HepG2 (cell line): ENCODE measurements at places on chromosomes 2 and 18. TPM values are rescaled to one million over a fixed set of nuclear protein-coding genes. Genes with fewer than 3 reads are reported as not detected.

The ZNF892 gene
- total RNA-seq = 0.21 TPM in 1 of 2 replicates, not detected in the other

The SNORC gene
- 48.5 and 86.1 TPM in 2 replicates for total RNA-seq

The SP140 gene
- 0.79 and 0.80 TPM in 2 replicates for total RNA-seq

The CHRNA1 gene
- not detected in 2 replicates for total RNA-seq

The CPLX4 gene
- not detected in 2 replicates for total RNA-seq

The ITGA4 gene
- total RNA-seq = not detected in 2 replicates

The MALT1 gene
- total RNA-seq = 43.9 and 58.3 TPM in 2 replicates

The IL1RL1 gene
- total RNA-seq = 0.02 and 0.06 TPM in 2 replicates

The STK16 gene
- total RNA-seq = 27.0 and 28.0 TPM in 2 replicates

The COLEC12 gene
- 0.02 TPM in 1 of 2 replicates, not detected in the other for total RNA-seq

The MCFD2 gene
- total RNA-seq = 191 and 232 TPM in 2 replicates

The UGT1A6 gene
- not detected in 2 replicates for total RNA-seq

The GALNT5 gene
- not detected in 2 replicates for total RNA-seq

The INHBB gene
- total RNA-seq = 0.17 and 0.20 TPM in 2 replicates

The ALPG gene
- total RNA-seq = not detected in 2 replicates

The SPATA3 gene
- not detected in 2 replicates for total RNA-seq

The KIF3C gene
- total RNA-seq = 3.4 and 3.6 TPM in 2 replicates

DNA sequence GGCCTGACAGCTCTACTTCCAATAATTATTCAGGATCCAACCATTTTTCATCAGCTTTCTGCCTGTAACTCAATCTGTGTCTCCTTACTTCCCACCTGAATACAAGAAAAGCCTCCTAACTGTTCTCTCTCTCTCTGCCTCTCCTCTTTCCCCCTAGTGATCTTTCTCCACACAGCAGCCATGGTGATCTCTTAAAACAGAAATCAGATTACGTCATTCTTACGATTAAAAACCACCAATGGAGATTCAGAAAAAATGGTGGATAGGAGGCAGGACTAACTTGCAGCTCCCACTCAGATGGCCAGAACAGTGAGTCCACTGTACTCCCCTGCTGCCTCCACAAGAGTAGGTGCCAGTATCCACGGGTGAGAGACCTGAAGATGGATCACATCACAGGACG, 431.7 kb downstream of the MBD2 start:
- DNase-seq = no peak

GRCh38 chr2:45993476-45993991, 303.7 kb upstream of the EPAS1 start:
- peak; percentile 78 for DNase-seq

DNA sequence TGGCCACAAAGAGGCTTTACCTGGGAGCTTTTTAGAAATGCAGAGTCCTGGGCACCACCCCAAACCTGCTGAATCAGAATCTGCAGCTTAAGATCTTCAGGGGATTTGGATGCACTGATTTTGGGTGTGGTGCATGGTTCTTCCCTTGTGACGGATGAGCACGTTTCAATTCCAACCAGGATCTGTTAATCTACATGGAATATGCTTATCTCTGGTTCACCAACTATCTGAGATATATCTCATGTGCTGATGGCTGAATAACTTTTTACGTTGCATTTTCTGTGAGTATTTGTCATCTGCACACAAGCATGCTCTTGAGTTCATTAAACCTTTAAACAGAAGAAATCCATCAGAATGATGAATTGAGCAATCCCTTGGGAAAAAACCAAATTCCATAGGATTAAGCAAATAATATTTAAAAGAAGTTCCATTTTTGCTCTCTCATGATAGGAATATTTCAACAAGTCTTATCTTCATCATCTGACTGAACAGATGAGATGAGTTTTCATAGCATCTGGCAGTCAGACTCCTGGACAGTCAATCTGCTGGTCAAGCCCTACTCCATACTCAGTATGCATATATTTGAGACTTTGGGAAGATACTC, 120.6 kb downstream of the PLB1 start:
- DNase-seq = no peak

DNA sequence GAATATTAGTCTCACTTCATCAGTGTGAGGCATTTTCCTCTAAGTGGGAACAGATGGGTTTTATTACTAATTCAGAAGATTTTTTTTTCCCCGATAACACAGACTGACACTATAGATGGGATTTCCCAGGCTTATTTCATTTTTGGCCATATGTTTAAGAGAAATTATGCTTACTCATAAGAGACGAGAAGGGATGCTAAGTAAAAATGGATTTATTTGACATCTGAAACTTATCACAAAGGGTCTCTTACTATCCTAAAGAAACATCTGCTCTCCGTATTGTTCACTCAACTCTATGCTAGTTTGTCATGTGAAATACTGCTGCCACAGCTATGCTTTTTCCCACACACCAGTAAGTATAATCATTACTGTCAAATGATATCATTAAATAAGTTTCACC, 1476.3 kb downstream of the LRP1B start:
- DNase-seq = no peak

- no peak for DNase-seq
These were observed 28.5 kb downstream of the DAPL1 start for GRCh38 chr2:158823486-158824237.

- no peak for DNase-seq
These were observed 136.1 kb upstream of the TTC39C start for GRCh38 chr18:23878336-23878900.

- DNase-seq = no peak
These were observed 15.0 kb downstream of the ZBTB7C start for GRCh38 chr18:48394176-48394575.

GRCh38 chr2:144935736-144936135, 415.8 kb upstream of the ZEB2 start:
- DNase-seq = no peak

DNA sequence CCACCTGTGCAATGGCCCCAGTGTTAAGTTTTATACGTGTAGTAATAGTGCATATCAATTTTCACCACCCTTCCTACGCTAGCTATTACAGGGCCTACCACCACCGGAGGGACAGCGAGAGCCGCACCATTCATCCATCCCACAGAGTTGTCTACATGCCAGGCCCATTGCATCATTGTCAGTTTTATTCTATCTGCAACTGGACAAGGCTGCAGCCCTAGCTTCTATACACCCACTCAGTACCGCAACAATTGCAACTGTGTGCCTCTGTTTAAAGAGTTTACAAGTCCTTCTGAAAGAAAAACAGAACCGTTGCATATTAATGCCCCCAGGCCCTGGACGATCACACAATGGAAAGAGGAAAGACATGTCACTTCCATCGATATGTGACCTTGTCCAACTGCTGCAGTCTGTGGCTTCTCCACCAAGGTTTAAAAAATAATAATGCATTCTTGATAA, 58.6 kb downstream of the ZEB2 start:
- DNase-seq = no peak

GRCh38 chr2:115913921-115914320, 1471.5 kb downstream of the DPP10 start:
- no peak for DNase-seq

DNA sequence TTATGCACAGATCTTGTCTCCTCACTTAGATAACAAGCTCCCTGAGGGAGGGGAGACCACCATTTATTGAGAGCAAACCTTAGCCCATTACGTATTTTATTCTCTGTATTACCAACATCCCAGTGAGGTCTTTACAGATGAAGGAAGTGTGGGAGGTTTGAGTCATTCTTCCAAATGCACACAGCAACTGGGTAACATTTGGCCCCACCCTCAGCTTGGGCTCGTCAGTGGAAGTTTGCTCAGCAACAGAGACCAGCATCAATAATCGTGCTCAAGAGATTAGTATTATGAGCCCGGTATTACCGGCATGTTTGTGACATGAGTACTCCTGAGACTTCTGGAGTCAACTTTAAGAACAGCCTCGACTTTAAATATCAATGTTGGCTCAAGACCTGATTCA, 168.6 kb downstream of the ETAA1 start:
- DNase-seq = no peak

- no peak for DNase-seq
These were observed 70.4 kb upstream of the CYP1B1 start for GRCh38 chr2:38146275-38146906.

DNA sequence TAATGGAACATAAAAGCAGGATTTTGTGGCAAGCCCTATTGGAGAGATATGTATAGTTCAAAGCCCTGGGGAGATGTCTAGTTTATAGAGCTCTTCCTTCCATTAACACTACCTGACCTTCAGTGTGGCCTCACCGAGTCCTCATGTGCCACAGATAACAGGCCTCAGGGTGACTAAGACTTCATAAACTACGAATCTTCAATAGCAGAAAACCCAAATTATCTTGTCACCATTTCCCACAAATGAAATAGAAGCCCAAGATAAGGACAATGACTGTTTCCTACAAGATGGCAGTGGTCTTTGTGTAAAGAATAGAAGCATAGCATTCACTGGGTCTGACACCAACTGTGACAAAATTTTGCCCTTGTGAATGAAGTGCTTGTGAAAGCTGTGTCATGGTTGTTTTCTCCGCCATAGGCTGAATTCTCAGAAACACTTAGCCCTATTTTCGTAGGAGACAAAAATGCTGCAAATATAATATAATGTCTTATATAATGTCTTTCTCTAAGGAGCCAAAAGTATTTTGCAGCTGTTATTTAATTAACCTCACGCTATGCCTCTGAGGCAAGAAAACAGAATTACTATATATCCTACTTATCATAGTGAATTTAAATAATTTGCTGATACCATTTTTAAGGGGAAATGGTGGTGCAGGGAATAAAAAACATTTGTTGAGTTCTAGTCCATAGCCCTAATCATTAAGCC, 136.7 kb upstream of the CWC22 start:
- no peak for DNase-seq

GRCh38 chr2:115694651-115695050, 1252.2 kb downstream of the DPP10 start:
- DNase-seq = no peak

DNA sequence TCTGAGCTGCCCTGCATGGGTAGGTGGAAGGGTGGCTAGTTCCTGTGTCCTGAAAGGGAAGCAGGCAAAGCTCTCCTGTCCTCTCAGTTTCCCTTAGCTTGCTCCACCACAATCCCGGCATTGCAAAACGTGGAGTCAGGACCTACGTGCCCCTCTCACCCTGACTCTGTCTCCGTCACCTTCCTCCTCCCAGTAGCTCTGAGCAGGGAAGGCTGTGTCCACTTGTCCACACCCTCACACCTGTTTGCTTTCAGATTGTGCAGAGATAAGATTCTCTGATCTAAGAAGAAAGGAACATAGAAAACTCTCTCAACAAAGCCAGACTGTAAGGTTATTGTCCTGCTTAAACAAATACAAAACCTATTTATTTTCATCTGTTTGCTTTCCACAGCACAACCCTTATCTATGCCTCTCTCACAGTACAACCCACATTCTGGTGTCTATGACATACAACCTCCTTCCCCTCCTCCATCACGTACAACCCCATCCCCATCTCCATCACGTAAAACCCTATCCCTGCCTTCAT, 79.0 kb downstream of the ALPK2 start:
- DNase-seq = peak; percentile 99

DNA sequence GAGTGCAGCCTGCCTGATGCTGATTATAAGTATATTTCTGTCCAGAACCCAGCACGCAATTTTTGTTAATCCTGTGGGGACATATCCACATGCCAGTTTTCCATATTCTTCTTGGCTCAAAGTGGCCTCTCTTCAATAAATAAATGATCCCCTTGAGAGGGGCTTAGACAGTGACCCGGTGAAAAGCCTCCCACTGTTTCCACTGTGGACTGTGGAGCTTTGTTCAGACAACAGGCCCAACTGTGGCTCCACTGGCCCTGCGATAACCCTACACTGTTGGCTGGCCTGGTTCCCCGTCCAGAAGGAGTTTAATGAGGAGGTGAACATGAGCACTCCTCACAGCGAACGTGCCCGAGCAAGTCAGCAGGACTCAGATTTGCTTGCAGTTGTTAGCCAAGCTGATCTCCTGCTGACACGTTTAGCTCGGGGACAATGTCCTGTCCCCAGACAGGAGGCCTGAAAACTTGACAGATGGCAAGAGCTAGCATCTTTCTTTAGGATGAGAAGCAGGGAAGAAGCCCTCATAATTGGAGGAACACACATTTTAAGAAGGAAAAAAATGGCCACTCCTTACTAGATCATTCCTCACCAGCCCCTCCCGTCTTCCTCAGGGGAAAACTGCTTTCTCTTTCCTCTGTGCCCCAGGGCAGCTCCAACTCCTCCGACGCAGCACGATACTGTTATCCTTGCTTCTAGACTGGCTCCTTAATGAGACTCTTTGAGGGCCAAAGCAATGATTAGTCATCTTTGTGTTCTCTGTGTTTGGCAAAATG, 20.0 kb upstream of the MTCL1 start:
- no peak for DNase-seq

- no peak for DNase-seq
These were observed 694.5 kb downstream of the RNF144A start for GRCh38 chr2:7611750-7612149.

DNA sequence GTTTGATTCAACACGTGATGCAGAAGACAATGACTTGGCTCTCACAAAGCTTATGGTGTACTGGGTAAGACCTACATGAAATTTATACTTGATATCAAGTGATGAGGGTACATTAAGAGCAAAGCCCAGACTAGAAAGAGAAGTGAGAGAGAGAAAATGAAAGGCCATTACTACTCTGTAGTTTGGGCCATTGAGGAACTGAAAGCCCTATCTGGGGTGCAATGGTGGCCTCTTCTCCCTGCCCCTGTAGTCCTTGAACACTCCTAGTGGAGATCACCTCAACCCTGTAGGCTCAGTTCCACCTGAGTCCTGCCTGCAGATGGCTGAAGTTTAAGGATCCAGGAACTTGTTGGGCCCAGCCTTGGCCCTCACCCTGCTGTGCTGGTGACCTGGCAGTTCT, 569.8 kb upstream of the MEX3C start:
- no peak for DNase-seq

DNA sequence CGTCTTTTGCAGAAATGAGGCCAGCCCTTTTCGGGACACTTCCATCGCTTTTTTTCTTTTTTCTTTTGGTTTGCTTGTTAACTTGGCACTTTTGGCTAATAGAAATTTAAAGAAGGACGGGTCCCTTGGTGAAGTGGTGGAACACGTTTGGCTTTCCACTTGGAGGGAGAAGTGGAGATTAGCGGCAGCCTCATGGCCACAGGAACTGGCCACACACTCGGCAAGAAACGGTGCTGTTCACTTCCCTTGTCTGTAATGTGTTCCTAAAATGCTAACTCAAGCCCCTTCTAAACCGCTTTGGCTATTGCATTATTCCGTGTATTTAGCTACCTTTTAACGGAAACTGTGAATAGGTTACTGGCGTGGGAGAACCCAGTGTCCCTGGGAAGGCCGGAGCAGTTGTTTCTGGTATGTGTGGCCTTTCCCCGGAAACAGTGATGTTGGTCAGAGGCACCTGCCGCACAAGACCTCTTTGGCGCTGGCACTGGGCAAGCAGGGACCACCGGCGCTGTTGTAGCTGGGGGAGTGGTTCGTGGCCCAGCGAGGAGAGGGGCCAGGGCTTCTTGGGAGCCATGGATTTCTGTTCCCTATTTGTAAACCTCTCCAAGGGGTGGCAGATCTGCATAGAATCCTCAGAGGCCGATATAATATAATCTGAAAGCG, 981 bp downstream of the RAMP1 start:
- DNase-seq = no peak

- DNase-seq = no peak
These were observed 145.4 kb upstream of the ZNF804A start for GRCh38 chr2:184452907-184453306.

- no peak for DNase-seq
These were observed 40.7 kb downstream of the KCNE4 start for GRCh38 chr2:223092667-223093066.

- DNase-seq = no peak
These were observed 228.7 kb downstream of the LRATD1 start for GRCh38 chr2:14861181-14861580.
